ENCODE measurements at places on chromosomes 3 and 15.

DNA sequence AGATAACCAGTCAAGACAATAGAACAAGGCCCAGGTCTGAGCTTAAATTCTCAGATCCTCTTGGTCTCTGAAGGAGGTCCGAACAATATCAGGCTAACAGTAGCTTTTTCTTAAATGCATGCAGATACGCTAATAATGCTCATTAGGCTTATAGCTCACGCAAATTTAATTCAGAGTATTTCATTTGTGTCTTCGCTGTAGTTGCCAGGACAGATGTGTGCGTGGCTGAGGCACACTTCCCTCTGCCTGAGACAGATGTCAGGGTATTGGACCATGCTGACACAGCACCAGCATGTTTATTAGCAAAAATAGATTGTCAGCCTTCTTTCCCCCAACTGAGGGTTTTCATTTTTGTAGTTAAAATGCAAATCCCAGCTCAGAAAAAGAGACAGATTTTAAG is 102.9 kb upstream of the BFSP2 start:
- DNase-seq: no peak

GRCh38 chr3:43489930-43490329 is 131.9 kb downstream of the ANO10 start:
- no peak for DNase-seq

DNA sequence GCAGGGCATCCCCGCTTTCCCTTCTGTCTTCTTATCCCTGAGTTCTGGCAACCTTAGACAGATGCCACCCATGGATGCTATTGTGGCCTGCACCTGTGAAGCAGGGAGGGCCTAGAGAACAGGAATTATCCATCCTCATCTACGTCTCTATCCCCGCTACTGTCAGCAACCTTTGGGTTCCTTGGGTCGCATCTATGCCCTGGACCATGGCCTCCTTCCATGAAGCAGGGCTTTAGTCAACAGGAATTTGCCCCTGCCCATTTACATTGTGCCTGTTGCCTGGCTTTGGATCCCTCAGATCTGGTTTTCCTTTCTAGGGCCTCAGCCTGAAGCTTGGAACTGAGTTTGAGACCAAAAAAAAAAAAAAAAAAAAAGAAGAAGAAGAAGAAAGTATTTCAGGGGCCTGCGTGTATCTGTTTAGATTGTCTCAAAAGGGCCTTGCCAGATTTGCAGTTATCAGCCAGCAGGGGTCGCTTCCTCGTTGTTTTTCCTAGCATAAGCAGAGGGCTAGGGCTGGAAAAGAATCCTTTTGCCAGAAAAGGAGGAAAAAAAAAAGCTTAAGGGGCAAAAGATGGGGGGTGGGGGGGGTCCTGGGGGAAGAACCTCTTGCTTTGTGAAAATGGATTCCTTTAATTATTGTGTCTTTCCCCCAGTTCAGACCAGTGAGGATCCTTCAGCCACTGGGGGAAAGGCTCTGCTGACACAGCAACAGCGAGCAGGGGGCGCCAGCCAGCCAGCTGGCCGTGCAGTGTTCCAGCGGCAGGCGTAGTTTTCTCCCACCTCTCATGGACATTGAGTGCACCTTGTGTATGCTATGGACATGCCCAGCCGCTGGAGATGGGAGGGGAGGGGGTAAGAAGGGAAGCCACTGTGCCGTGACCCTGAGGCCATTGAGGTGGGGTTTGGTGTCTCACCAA is 65.7 kb upstream of the ALDH1L1 start:
- peak; percentile 67 for DNase-seq

- DNase-seq: peak; percentile 89
Measured at GRCh38 chr15:68352401-68353062, 75.0 kb downstream of the FEM1B start.

DNA sequence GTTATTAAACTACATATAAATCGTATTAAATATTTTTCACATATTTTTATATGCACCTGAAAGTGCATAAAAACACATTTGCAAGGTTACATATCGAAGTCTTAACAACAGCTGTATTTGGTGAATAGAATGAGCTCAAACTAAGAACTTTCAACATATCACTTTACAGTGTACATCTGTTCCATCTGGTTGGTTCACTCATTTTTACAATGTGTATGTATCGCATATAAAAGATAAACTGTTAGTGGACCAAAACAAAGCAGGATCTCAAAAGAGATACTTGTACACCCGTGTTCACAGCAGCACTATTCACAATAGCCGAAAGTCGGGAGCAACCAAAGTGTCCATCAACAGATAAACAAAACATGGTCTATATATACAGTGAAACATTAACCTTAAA is 55.8 kb downstream of the TBL1XR1 start:
- DNase-seq: no peak

DNA sequence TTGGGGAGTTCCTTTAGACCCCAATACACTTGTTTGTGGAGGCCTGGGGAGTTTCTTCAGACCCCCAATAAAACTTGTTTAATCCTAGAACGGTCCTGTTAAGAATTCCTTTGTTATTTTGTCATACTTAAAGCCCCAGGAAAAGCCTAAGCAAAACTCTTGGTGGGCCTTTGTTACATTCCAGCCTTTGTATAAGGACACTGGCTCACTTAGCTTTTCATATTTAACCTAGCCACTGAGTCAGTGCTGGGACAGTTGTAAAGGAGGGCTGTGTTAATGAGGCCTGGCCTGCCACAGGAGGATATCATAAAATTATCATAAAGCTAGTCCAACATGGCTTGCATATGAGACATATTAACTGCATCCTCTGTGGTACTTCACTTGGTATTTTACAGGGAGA is 760.1 kb downstream of the ZNF385D start:
- no peak for DNase-seq

DNA sequence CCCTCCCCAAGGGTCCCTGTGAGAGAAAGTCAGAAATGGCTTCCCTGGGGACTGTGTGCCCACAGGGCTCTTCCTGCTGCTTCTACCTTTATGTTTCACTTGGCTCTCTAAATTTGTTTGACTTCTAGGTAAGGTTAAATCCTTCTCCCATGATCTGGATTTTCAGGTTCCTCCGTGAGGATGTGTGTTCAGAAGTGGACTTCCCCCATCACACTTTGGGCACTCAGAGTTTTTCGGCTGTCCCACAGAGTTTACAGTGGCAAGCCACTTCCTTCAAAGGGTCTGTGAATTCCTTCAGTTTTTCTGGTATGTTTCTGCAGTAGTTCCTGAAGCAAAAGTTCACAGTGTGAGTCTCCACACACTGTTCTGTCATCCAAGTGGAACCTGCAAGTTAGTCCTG is 30.9 kb upstream of the RARB start:
- no peak for DNase-seq

GRCh38 chr15:26166429-26166828 is 303.3 kb upstream of the ATP10A start:
- no peak for DNase-seq

- peak; percentile 53 for DNase-seq
Measured at GRCh38 chr3:160707187-160707794, 30.3 kb downstream of the ARL14 start.

GRCh38 chr15:78102211-78102610 is 9.8 kb downstream of the SH2D7 start:
- no peak for DNase-seq

- DNase-seq: no peak
Measured at GRCh38 chr3:54814224-54814623, 113.6 kb downstream of the LRTM1 start.

DNA sequence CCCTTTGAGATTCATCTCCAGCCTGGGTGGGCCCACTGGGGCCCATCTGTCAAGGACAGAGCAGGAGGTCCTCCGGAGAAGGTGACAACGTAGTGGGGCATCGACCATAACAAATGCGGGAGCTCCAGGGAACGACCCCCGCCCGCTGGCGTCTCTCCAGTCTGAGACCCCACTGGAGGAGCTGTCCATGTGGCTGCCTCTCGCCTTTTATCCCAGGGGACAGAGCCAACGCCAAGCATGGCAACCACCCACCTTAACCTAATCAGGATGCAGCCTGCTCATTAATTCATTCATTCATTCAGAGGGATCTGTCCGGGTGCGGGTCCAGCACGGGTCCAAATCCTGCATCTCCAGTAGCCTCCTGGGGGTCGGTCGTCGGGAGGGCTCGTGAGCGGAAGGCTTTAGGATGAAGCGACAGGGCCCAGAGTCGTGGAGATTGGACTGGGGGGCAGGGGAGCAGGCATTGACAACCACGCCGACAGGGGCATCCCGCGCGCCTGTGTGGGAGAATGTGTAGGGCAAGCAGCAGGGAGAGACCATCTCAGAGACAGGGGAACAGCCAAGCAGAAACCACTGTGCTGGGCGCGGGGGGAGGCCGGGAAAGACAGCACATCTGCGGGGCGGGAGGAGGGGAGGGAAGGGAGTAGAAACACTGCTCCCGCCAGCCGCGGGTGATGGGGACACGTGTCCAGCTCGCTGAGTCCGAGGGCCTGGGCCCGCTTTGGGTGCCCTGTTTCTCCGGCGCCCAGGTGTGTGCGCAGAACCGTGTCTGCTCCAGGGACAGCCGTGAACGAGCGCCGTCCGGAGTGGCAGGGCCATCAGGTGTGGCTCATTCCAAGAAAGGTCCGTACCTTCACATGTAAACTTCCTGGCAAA is 1.9 kb downstream of the PIGZ start:
- DNase-seq: no peak

GRCh38 chr3:124558991-124559845 is 171.0 kb upstream of the UMPS start:
- DNase-seq: peak; percentile 81

DNA sequence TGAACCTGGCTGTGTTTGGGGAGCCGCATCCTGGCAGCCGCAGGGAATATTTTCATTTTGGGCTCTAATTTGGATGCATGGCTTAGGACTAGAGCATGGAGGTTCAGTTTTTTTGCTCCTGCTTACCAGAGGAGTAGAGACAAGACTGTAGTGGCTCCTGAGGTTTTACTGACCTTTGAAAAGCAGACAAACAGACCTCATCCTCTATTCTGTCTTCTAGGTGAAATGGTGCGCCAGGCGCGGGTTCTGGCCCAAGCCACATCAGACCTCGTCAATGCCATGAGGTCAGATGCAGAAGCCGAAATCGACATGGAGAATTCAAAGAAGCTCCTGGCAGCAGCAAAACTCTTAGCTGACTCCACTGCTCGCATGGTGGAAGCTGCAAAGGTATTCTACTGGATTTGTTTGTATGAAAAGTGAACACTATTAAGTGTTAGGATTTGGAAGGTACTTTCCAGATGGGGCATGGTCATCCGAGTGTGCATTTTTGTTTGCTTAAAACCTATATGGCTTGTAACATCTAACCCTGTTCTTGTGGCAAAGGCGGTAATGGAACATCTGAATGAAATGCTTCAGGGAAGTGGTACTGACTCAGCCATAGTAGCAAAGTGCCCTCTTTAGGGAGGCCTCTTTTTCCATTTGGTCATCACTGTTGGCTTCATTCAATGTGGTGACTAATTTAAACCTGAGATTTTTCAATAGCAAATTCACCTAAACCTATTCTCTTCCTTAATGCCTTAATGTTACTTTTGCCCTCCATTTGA is 330.7 kb upstream of the TPM1 start:
- no peak for DNase-seq

DNA sequence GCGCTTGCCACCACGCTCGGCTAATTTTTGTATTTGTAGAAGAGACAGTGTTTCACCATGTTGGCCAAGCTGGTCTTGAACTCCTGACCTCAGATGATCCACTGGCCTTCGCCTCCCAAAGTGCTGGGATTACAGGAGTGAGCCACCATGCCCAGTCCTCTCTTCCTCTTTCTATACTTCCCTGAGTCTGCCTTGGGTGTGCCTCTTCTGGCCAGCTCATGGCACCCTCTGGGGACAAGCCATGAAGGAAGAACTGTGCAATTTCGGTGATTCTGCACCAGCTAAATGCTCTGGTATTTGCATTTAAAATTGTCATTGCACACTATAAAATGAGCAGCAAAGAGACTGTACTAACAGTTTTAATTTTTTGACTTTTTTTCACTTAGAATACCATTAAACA is 66.6 kb downstream of the IL20RB start:
- no peak for DNase-seq

- no peak for DNase-seq
Measured at GRCh38 chr3:154071146-154071545, 50.0 kb upstream of the ARHGEF26 start.

GRCh38 chr15:27235681-27236080 is 264.7 kb downstream of the GABRG3 start:
- DNase-seq: no peak

- peak; percentile 14 for DNase-seq
Measured at GRCh38 chr3:158127250-158128219, 17.6 kb downstream of the RSRC1 start.

DNA sequence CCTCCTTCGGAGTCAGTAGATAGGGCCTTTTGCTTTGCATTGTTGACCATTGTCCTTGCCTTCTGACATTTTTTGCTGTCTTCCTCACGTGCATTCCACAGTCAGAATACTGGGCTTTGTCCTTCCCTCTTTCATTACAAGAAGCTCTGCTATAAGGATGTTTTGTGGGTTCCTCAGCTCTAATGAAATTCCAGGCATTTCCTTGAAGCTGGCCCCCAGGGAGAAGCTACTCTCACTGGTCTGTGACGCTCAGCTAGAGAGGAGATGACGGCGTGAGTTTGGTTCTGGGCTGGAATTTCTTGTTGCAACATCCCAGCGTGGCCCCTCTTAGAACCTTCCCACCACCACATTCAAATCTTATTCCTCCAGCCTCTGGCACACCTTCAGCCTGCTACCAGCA is 210.2 kb downstream of the TJP1 start:
- DNase-seq: peak; percentile 88

- no peak for DNase-seq
Measured at GRCh38 chr15:36278219-36278618, 301.2 kb upstream of the CDIN1 start.

- no peak for DNase-seq
Measured at GRCh38 chr15:27214032-27214431, 243.1 kb downstream of the GABRG3 start.

- no peak for DNase-seq
Measured at GRCh38 chr15:101551696-101552591, 62.4 kb upstream of the PCSK6 start.

- DNase-seq: no peak
Measured at GRCh38 chr15:96494505-96494904, 164.0 kb downstream of the NR2F2 start.

DNA sequence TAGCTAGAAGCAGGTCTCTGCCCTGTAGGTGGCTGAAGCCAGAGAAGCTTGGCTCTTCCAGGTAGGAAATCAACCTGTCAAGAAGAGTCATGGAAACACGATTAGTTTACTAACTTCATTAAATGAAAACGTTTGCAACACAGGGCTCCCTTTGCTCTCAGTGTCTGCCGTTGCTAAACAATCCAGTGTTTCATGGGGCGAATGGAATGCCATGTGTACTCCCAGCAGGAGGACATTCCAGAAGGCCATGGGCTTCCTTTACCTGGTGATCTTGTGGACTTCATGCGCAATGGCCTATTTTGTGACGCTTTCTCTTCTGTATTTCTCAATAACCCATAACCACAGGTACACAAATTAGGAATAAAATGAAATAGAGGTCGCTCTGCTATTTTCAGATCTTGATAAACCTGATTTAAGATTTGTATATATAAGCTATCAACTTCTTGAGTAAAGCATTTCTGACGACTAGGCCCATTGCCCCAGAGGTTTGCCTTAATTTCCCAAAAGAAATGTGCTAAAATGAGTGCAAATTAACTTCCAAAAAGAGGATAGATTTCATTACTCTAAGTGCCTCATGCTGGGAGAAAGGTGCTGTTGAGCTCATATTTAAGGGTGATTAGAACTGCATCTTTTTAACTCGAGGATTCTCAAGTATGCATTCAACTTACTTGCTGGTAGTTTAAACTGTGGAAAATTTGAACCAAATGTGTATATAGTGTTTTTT is 171.0 kb downstream of the EPHA3 start:
- no peak for DNase-seq
